ENCODE measurements at places on chromosomes 11 and 22.

DNA sequence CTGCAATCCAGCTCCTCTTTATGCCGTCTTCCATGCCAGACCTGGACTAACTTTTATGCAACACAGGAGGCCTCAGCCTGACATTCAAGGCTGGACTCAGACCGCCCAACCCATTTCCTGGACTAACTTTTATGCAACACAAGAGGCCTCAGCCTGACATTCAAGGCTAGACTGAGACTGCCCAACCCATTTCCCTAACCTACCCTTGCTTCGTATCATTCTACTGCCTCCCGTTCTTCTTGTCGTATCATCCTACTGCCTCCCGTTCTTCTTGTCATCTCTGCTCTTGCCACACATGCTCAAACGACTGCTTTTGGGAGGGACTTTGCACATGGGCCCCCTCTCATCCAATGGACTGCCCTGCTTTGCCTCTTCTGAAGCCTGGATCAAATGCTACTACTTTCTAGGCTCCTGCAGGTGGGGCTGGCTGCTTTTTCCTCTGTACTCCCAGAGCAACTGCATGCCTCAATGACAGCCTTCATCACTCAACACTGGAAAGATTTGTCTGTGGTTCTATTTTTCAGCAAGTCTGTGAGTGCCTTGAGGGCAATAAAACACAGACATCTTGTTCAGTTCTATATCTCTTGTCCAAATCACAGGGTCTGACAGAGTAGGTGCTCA, 7.8 kb downstream of the TBC1D10A start:
- no peak for DNase-seq

- DNase-seq = no peak
Measured at GRCh38 chr11:132137981-132138313, 767.5 kb downstream of the NTM start.

DNA sequence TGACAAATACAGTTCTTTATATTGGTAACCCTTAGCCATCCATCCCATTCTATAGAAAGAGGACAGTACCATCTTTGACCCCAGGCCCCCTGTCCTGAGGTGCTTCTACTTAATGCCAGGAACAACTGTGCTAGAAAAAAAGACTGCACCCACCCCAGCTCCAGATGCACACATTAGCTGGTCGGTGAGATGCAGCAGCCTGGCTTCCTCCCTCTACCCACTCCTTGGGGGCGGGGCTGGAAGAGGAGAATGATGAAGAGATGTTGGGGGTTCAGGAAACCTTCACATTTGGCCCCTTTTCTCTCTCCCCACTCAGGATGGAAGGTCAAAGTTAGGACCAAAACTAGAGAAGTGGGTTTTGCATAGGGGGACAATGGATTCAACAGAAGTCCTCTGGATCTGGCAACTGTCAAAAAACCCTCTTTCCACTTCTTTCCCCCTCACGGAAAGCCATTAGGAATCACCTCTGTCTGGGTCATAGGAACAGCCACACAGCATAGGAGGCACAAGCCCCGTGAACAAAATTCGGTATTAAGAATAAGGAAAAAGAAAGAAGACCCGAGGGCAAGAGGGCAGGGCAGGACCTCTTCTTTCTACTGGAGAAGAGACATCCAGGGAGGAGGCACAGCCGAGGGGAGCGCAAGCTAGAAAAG, 755 bp downstream of the NRIP3 start:
- no peak for DNase-seq

- DNase-seq = no peak
Measured at GRCh38 chr11:9132203-9132878, 40.9 kb upstream of the SCUBE2 start.

DNA sequence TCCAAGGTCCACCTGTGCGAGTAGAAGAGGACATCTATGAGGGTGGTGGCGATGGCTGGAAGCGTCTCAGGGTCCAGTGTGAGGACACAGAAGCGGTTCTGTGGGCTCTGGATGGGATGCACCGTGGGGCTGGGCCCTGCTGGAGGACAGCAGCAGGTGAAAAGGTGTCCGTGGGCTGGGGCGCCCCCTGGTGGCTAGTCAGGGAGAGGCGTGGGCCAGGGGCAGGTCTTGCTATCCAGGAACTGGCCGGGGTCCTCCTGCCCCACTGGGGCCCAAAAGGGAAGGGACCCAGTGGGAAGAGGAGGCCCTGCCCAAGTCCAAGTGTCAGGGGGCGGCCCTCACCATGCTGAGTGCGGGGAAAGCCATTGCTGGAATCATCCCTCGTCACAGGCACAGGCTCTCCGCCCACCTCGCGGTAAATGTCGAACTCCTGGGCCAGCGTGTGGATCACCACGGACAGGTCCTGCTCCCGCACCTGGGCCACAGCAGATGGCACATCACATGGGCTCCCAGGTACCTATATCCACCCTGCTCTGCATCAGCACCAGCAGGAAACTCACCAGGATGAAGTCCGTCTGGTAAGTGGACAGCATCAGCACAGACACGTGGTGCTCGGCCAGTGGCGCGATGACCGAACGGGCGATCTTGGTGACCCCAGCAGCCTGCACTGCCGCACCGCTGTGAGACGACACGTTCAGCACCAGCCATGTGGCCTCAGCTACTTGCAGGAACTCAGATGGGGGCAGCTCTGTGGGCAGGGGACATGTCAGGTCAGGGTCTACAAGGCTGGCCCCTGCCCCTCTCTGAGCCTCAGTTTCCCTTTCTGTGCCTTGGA, 2.3 kb downstream of the CASTOR1 start:
- DNase-seq = no peak

DNA sequence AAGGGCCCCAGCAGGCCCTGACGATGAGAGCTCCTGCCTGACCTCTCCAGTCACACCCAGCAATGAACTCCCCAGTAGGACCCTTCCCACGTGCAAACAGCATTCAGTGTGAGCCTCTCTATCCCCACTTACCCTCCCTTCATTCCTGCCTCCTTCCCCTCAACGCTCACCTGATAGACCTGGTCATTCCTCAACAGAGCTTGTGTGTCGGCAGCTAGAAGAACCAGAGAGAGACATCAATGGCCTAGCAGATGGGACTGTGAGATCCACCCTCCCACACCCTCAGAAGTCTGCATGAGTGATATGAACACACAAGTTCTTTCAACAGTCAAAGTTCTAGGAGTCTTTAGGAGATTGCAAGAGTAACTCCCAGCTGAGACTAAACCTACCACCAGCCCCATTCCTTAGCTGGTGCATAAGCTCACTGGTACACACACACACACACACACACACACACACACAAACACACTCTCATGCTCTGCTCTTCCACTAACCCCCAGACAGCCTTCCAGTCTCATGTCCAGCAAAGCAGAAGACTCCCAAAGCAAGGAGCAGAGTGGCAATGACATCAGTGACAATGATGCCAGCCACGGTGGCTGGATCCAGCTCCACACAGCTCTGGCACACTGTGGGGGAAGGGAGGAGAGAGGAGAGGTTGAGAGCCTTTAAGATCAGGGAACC, 3.1 kb downstream of the CD3D start:
- no peak for DNase-seq

DNA sequence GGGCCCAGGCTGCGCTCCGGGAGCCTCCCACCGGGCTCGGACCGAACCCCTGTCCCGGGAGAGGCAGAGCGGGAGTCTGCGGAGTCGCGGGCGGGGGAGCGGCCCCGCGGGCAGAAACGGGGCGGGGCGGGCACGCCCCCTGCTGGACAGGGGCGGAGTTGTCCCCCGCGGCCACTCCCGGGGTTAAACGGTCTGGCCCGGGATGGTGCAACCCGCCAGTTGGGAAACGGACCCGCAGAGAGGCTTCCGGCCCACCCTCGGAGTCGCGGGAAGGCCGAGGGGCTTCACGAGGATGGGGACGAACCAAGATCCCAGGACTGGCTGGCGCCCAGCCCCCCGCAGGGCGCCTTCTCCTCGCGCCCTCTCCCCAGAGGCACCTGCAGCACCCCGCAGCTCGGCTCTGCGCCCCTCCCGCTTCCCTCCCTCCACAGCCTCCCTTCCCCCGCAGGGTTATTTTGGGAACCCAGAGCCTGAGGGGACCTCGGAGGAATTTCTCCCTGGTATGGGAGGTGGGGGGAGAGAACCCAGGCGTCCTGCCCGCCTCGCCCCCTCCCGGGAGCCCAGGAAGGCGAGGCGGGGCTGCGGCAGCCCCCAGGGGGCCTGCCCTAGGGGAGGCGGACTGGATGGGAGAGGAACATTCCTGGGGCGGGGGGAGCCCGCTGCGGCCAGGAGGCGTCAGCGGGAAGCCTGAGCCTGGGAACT, 902 bp downstream of the RASGRP2 start:
- DNase-seq = peak; percentile 11

- DNase-seq = peak; percentile 88
Measured at GRCh38 chr22:38034278-38034882, 22.8 kb upstream of the PICK1 start.

- no peak for DNase-seq
Measured at GRCh38 chr11:59999691-60000090, 17.3 kb upstream of the OOSP4B start.

- DNase-seq = no peak
Measured at GRCh38 chr11:100948936-100949335, 180.7 kb downstream of the PGR start.

- DNase-seq = peak; percentile 26
Measured at GRCh38 chr11:73077454-73077853, 64.7 kb downstream of the FCHSD2 start.

DNA sequence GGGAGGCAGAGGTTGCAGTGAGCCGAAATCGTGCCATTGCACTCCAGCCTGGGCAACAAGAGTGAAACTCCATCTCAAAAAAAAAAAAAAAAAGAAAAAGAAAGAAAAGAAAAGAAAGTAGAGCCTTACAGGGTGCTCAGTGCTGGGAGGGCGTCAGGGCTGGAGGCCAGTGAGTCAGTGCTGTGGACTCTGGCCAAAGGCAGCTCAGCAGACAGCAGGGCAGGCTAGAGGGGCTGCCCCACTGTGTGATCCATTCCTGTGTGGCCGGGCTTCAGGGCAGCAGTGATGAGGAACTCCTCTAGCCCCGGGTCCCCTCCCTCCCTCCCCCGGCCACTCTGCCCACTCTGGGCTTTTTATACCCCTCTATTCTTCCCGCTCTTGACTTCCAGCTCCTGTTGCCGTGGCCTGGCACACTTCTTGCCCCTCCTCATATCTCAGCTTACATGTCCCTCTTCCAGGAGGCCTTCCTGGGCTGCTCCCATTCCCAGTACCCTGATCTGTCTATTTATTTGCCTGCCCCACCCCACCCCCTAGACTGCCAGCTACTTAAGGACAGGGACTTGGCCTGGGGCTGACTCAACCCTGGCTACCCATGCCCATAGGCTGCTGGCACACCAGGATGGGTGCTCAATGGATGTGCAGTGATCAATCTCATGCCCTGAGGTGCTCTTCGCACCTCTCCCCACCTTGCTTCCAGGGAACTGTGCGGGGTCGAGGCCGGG, 10.1 kb downstream of the SYT12 start:
- DNase-seq = peak; percentile 88

DNA sequence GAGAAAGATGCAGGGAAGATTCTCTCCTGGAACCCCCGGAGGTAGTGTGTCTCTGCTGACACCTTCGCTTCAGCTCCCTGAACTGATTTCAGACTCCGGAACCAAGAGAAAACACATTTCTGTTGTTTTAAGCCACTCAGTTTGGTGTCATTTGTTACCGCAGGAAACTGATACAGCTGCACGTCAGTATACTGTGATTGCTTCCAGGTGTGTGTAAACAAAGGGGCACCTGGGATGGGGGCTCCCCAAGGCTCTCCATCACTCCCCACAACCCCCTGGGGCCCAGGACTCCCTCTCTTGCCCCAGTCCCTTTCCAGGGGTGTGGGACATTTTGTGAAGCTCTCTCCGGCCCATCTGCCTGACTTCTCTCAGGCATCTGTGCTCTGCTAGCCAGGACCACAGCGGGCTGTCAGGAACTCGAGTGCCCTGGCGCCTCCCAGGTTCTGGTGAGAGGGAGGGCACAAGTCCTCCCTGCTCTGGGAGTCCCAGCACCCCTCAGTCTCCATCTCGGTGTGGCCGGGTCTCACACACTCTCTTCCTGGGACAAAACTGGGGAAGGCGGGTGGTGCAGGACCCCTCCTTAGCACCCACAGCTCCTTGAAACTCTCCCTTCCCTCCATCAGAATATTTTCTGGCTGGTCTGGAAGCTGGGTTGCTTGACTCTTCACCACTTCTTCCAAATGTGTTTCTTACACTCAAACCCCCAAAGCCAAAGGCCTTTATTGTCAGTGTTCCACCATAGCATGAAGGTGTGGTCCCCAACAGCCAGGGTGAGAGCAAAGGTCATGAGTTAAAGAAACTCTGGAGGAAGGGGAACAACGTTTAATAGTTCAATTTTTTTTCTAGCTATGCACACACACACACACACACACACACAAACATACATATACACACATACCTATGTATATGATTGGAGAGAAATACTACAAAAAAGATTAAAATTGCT, 35.0 kb upstream of the TSKU start:
- no peak for DNase-seq

- peak; percentile 29 for DNase-seq
Measured at GRCh38 chr11:131889760-131890581, 519.6 kb downstream of the NTM start.

DNA sequence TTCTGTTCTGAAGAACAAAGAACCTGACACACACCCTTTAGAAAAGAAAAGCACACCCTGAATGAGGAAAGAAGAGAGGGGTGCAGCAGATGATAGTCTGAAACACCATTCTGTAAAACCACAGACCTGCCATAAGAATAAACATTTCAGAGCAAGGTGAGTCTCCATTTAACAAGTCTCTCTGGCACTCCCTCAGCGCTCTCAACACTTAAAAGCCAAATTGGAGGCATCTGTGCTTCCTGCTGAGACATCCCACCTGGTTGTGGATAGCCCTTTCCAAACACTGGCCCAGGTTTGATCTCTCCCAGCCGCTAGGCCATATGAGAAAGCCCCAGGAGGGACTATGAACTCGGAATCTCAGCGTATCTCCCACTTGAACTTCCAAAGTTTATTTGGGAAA, 36.3 kb downstream of the ETS1 start:
- DNase-seq = no peak

DNA sequence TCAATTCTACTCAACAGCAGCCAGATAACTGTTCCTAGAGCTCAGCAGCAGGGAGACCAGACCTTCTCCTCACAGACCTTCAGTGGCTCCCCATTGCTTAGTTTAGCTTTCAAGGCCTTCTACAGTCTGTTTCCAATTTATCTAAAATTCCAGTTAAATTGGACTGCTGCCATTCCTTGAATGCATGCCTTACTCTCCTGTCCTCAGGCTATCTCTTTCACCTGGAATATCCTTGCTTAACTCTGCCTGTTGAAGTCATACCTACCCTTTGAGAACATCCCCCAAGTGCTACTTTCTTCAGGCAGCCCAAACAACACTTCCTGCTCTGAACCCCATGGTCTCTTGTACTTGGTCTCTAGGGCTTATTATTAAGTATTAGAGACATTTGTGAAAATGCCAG, 120.7 kb upstream of the TENM4 start:
- no peak for DNase-seq

GRCh38 chr11:72758690-72759389, 6.6 kb upstream of the ARAP1 start:
- peak; percentile 63 for DNase-seq
